ENCODE measurements at places on chromosomes 1 and 21.

- no peak for DNase-seq
Measured at GRCh38 chr1:73789965-73790364, 408.0 kb downstream of the LRRIQ3 start.

- DNase-seq: no peak
Measured at GRCh38 chr1:237303929-237304328, 261.9 kb downstream of the RYR2 start.

- DNase-seq: no peak
Measured at GRCh38 chr1:181910905-181911304, 150.6 kb downstream of the ZNF648 start.

DNA sequence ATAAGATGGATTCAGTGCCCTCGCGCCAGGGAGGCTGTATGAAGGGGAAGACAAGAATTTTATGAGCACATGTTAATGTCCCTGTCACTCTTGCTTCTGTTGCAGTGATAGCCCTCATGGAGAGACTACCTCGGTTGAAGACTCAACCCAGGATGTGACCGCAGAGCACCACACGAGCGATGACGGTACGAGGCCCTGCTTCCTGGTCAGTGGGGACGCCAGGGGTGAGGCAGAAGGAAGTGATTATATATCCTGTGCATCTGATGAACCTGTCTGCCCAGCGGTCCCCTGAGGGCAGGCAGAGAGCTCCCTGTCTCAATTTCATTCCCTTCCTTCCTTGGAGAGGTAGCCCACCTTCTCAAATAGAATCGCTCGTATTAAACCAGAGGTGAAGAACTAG lies 20.0 kb upstream of the IKBKE start:
- DNase-seq: no peak

- DNase-seq: no peak
Measured at GRCh38 chr1:202282025-202282371, 59.7 kb downstream of the UBE2T start.

GRCh38 chr1:248820041-248820585 lies 5.6 kb downstream of the SH3BP5L start:
- no peak for DNase-seq

DNA sequence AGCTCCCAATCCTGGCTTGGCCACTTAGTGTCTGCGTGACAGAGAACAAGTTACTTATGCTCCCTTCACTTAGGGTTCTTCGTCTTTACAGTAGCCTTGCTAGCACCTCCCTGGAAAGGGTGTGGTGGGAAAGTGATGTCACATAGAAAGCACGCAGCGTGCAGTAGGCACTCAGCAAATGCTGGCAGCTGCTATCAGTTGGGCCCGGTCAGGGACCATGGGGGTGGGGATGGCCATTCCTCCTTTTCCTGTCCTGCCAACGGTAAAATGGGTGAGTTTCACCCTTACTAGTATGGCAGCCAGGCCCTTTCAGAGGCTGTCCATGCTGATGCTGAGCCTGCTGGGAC lies 6.2 kb upstream of the KCNA10 start:
- DNase-seq: no peak

- no peak for DNase-seq
Measured at GRCh38 chr1:15206418-15207030, 40.5 kb upstream of the FHAD1 start.

DNA sequence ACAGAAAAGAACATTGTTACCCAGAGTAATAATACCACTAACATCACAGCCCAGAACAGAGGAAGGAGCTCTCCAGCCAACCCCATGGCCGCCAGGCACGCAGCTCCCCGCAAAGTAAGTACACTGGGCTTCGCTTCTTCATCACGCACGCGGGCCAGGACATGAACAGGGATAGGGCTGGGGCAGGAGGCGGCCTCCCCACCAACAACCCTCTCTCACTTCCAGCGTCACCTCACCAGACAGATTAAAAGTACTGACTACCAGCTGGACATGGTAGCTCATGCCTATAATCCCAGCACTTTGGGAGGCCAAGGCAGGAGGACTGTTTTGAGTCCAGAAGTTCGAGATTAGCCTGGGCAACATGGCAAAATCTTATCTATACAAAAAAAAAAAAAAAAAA lies 78.3 kb downstream of the NPHP4 start:
- DNase-seq: no peak

- DNase-seq: no peak
Measured at GRCh38 chr1:97745912-97746311, 174.9 kb downstream of the DPYD start.

DNA sequence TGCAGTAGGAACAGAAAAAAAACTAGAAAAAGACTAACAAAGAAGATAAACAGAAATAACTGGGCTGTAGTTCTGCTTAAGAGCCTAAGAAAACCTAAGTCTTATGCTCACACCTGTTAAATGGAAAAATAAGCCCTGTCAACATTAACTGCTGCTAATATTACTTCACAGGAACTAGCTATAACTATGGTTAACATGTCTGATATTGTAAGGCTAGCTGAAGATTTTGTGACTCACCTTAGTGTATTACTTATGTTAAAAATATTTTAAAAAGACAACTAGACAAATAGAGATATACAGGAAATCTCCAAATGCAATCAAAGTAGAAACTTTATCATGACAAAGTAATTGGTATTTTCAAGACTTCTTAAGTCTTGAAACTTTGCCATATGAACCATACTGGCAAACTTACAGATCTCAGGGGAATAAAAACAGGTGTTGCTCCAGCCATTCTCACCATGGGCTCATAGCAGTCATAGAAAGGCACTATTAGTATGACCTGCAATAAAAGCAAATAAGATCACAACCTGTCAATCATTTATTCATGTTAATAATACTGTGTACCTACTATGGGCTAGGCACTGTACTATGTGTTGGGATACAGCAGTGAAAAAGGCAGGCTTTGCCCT lies 30.7 kb downstream of the KYAT3 start:
- DNase-seq: no peak

- DNase-seq: no peak
Measured at GRCh38 chr1:153750026-153750995, 22.5 kb downstream of the INTS3 start.

- peak; percentile 65 for DNase-seq
Measured at GRCh38 chr1:147545133-147545532, 3.8 kb downstream of the BCL9 start.

GRCh38 chr1:86991549-86992186 lies 77.2 kb downstream of the HS2ST1 start:
- DNase-seq: no peak

- no peak for DNase-seq
Measured at GRCh38 chr1:45585110-45585426, 1.2 kb downstream of the NASP start.

- DNase-seq: no peak
Measured at GRCh38 chr1:78790174-78790573, 140.5 kb downstream of the IFI44 start.

DNA sequence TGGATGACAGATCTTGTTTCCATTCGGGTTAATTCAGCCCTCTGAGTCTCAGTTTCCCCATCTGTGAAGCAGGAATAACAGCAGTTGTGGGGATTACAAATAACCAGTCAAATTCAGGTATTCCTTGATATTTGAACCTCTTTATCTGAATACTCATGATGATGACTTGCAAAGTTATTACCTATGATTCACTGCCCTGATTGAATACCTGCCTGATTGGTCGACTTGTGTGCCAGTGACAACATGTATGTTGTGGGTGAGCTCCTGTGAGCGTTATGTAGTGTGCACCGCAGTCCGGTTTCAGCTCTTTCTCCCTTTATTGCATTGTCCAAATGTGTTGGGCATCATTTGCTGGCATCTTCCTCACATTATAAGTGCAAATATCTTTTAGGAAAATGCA lies 9.5 kb upstream of the TMEM61 start:
- DNase-seq: no peak

- DNase-seq: no peak
Measured at GRCh38 chr21:42112857-42113256, 41.7 kb downstream of the UMODL1 start.

- DNase-seq: no peak
Measured at GRCh38 chr1:202821467-202821866, 10.7 kb downstream of the PCAT6 start.

DNA sequence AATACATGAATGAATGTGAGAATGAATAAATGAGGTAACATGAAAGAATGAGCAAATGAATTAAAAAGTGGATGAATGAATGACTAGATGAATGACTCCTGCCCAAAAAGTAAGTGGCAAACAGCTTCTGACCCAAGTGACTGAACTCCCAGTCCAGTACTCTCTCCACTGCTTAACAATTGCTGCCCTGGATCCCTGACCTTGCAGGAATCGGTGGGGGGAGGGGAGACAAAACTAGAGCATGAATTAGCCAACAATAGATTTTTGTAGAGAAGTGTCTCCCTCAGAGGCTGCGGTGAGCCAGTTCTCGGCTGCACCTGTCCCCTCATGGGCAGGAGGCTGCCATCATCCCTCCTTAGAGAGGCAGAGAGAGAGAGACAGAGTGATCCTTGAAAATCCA lies 5.9 kb upstream of the GRIK3 start:
- DNase-seq: no peak

GRCh38 chr1:170560681-170561285 lies 28.8 kb downstream of the GORAB start:
- no peak for DNase-seq

DNA sequence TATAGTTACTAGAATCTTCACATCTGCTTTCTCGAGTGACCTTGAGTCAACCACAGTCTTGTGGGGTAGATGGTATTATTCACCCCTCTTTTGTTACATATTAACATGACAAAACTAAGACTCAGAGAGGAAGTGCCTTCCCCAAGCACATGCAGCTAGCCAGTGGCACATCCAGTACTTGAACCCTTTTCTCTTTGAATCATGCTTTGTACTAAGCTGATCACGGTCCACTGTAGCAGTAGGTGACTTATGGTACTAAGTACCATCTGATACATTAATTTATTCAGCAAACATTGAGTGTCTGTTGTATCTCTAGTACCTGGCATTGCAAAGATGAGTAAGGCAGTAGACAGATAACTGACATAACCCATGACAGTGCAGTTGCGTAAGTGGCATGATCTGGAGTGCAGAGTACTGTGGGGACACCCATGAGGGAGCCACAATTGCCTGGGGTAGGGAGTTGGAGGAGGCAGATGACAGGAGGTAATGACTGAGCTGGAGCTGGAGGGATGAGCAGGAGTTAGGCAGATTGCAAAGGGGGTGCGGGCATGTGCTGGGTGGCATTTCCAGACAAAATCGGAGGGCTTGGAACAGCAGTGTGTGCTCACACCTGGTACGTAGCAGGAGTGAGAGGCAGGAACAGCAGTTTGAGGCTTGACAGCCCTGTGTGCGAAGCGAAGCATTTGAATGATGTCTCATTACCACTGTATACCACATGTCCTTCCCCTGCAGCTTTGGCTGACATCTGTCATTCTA lies 29.8 kb downstream of the UCK2 start:
- no peak for DNase-seq

DNA sequence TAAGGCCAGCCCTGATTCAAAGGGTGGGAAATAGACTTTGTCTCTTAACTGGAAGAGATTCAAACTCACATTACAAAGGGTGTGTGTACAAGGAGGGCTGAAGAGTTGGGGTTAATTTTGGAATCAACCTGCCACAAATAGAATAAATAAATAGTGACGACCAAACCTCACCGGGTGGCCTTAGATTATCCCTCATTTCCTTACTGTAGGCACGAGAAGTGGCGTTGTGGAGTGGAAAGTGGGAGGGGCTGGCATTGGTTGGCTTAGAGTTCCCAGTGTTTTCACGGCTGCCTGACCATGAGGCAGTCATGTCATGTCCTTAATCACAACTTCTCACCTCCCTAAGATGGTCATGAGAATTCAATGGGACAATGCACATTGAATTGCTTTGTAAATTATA lies 21.3 kb upstream of the RUNX1 start:
- DNase-seq: no peak

DNA sequence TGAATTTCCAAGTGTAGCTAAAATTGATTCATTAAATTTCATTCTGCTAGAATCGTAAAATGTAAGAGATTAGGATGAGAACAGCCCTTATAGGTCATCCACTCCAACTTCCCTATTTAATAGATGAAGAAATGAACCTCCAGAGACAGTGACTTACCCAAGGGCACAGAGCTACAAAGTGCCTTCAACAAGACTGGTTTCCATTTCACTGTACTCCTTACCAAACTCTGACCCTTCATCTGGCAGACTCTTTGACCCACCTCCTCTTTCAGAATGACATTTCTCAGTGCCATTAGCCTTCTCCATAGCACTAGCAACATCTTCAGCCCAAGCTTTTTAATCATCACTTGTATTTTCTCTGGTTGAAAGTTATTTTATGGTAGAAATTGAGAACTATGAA lies 161.3 kb downstream of the NEK7 start:
- no peak for DNase-seq

DNA sequence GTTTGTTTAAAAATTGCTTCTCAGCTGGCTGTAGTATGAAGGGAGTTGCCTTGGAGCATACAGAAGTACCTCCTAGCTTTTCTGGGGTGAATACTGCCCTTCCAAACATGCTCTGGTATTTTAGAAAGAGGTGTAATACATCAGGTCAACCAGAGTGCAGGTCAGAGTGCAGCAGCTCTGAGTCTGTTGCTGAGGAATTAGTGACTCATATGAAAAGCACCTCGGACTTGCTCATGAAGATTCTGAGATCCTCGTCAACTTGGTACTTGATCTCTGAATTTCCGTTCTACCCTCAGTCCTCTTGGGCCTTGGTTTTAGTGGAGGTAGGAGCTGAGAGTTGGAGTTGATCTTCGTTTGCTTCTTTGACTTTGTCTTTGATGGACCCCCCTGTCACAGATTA lies 67.3 kb downstream of the NOS1AP start:
- peak; percentile 36 for DNase-seq

- DNase-seq: no peak
Measured at GRCh38 chr1:225847610-225848009, 34.6 kb downstream of the TMEM63A start.

DNA sequence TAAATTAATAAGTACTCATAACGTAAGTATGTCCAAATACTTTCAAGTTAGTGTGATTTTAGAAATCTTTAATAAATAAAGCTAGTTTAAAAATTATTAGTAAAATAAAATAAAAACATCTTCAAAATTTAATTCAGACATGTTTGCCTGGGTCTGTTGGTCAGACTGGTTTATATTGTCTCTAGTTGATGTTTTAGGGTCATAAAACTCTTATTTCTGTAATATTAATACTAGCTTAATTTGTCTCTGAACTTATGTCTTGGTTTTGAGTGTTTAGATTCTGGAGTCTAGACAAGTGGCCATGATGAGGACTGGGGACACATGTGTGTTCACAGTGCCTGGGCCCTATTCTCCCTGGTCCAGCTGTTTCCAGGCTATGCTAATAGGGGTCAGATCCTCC lies 184.5 kb upstream of the TNR start:
- DNase-seq: no peak

DNA sequence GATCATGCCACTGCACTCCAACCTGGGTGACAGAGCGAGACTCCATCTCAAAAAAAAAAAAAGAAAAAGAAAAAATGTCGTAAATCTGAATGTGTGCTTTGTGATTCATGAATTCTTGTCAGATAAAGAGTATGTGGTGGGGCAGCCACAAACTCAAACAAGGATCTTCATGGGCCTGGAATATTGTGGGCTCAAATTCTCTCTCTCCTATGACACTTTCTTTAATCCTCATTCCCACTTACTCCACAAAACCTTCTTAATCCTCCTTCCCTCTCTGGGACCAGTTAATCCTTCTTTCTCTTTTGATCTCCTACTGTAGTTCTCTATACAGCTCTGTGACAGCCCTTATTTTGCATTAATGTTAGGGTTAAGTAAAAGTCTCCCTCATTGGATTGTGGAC lies 112.3 kb downstream of the AK5 start:
- no peak for DNase-seq

GRCh38 chr1:96090134-96090533 lies 631.5 kb upstream of the PTBP2 start:
- DNase-seq: no peak

- DNase-seq: no peak
Measured at GRCh38 chr1:1407636-1408318, 684 bp upstream of the MRPL20 start.

Measured in astrocyte of the cerebellum (primary cell).